GM23248 (cell line): ENCODE measurements at places on chromosomes 5 and 9. TPM values are rescaled to one million over a fixed set of nuclear protein-coding genes. Genes with fewer than 3 reads are reported as not detected.

DNA sequence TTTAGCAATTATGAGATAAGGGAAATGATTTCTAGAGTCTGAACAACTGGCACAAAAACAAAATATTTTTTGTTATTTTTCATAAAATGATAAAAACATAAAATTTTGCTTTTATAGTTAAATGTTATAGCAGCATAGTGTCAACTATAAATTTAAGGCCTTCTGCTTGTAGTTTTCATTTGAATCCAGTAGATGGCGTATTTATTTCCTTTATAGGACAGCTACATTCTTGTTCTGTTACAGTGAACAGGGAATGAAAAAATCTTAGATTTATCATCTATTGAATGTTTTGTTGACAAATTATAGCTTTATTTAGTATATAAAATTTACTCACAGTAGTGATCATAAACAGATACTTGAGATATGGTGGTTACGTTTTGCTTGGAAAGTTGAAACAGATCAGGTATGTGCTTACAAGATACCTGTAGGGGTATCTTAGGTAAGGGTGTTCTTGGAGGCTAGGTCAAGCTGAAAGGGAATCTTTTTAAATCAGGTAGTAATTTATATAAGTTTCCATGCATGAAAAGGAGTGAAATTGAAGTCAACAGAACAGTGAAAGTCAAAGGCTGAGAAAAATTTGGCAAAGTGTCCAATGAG, 239.3 kb upstream of the GRIN3A start:
- DNase-seq, result peak; percentile 32

FOXI1 gene
- not detected in 2 replicates for total RNA-seq

GOLGA1 gene
- 12.4 and 18.1 TPM in 2 replicates for total RNA-seq

TYRP1 gene
- not detected in 2 replicates for total RNA-seq

DNA sequence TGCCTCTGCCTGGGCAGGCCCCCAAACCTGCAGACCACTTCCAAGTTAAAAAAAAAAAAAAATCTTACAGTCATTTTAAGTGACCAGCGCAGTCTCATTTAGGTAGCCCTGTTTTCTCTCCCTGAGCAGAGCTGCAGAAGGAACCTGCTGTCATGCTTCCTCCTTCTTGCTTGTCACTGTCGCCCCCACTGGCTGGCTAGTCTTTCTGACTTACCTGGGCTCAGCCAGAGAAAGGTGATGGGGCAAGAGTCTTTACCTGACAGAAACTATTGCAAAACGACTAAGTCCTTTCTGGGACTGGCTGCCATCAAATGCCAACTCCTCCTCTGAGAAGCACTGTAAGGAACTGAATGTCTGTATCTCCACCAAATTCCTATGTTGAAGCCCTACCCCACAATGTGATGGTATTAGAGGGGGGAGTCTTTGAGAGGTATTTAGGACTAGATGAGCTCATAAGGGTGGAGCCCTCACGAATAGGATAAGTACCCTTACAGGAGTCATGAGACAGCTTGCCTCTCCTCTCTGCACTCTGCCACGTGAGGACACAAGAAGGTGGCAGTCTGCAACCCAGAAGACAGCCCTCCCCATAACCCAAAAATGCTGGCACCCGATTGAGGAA, 58.4 kb upstream of the SHC3 start:
- no peak for DNase-seq

ANKRD33B gene
- total RNA-seq, result 1.5 and 2.4 TPM in 2 replicates

- no peak for DNase-seq
These were observed 374.4 kb upstream of the PDE4D start for GRCh38 chr5:60267907-60268306.

DNA sequence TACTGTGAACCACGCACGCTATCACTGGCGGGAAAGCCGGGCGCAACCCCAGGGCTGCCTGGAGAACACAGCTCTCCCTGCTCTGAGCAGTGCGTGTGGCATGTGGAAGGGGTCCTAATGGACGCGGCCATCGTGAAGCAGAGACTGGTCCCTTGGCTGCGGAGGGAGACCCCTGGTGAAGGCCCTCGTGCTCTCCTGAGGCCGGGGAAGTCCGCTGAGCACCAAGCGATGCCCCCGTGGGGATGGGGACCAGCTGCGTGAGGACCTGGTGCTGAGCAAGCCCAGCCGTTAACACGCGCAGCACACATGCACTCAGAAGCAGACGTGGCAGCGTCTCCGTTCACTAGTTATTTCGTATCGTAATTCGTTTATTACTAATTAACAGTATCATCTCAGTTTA, 24.4 kb downstream of the SLC12A7 start:
- DNase-seq, result no peak

GRPEL2 gene
- total RNA-seq, result 26.3 and 27.0 TPM in 2 replicates

IL31RA gene
- 0.89 TPM in 1 of 2 replicates, not detected in the other for total RNA-seq

DNA sequence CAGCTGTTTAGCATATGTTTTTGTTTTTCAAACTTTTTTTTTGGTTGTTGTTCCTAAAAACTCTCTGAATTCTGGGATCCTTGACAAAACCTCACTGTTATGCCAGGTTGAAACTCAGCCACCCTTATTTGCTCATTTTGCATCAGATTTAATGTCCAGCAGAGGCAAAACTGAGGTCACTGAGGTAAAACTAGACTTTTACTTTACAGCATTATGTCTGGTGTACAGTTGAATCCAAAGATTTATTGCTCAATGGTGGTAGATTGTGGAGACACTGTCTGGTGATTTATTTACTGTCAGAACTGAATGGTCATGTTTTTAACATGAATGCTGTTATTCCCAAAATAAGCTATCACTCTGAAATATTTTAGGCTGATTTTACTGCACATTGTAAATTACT, 87.9 kb downstream of the FBXL7 start:
- peak; percentile 29 for DNase-seq

SLCO6A1 gene
- total RNA-seq, result not detected in 2 replicates

- no peak for DNase-seq
These were observed 21.4 kb upstream of the TRMT10B start for GRCh38 chr9:37732086-37732741.

GRCh38 chr5:143409926-143410325, 6.4 kb upstream of the NR3C1 start:
- no peak for DNase-seq

DNA sequence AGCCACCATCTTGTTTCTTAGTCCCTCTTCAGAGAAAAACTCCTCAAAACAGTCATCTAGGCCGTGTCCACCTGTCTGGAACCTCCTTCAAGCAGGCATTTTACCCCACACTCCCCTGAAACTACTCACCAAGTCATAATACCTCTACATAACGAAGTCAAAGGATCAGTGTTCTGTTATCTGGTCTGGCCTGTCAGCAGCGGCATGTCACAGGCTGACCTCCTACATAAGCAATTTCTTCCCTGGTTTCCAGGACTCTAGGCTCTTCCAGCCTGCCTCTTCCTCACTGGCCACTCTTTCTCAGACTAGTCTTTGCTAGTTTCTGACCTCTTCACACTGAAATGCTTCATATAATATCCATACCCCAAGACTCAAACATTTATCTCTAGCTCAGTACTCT, 72.2 kb downstream of the SPTLC1 start:
- DNase-seq, result no peak

- peak; percentile 29 for DNase-seq
These were observed 35.3 kb upstream of the JMY start for GRCh38 chr5:79200573-79201183.

- no peak for DNase-seq
These were observed 9.3 kb downstream of the NIPBL start for GRCh38 chr5:36885566-36886485.

DNA sequence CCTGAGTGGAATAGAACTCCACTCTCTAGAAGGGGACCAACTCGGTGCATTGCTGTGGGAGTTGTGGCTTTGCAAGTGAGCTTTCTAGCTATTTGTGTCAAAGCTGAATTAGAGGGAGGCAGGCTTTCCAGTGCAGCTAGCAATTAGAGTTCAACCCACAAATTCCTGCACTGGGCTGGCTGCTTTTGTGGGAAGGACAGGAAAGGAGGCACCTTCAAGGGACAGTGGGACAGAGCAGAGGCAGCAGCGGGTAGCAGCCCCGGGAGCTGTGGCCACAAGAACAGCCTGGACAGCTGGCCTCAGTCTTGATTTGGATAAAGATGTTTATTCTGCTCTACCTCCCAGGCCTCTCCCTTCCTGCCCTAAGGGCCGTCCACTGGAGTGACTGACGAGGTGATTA, 83.7 kb upstream of the SLIT3 start:
- no peak for DNase-seq

DNA sequence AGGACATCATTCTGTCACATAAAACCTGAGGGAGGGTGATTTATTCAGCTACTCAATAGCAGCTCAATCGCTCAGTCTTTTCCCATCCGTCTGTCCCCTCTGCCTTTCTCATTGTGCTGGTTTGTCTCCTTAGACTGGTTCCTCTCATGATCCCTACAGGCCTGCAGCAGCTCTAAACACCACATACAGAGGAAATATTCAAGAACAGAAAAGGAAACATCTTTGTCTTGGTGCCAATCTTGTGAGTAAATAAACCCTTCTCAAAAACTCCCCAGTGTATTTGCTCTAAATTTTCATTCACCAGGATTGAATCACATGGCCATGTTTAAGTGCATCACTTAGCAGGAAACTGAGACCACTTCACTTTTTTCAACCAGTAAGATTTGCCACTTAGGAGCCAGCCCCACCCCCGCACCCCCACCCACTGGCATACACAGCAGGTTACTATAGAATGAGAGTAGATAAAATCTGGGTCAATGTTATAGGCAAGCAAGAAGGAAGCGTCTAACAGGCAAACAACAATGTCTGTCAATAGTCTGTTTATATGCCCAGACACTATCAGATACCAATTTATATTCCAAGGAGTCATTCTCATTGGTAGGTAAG, 895.5 kb upstream of the DMAC1 start:
- no peak for DNase-seq

DNA sequence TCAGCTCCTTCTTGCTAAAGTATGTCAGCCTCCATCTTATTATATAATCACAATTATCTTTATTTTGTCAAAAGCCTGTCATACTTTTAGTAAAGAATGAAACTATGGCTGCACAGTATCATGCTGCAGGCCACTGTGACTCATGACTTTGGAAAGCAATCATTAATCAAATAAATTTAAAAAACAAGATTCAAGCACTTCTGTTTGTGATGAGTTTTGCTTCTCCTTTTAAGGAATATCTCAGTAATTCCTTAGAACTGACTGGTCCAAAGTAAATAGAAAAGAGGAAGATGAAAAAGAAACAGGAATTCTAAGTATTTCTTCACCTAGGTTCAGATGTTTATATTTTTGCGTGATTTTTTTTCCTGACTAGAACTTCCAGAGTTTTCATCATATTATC, 83.1 kb downstream of the EDIL3 start:
- peak; percentile 4 for DNase-seq

- DNase-seq, result peak; percentile 97
These were observed 304.0 kb downstream of the PJA2 start for GRCh38 chr5:109105631-109106267.

DNA sequence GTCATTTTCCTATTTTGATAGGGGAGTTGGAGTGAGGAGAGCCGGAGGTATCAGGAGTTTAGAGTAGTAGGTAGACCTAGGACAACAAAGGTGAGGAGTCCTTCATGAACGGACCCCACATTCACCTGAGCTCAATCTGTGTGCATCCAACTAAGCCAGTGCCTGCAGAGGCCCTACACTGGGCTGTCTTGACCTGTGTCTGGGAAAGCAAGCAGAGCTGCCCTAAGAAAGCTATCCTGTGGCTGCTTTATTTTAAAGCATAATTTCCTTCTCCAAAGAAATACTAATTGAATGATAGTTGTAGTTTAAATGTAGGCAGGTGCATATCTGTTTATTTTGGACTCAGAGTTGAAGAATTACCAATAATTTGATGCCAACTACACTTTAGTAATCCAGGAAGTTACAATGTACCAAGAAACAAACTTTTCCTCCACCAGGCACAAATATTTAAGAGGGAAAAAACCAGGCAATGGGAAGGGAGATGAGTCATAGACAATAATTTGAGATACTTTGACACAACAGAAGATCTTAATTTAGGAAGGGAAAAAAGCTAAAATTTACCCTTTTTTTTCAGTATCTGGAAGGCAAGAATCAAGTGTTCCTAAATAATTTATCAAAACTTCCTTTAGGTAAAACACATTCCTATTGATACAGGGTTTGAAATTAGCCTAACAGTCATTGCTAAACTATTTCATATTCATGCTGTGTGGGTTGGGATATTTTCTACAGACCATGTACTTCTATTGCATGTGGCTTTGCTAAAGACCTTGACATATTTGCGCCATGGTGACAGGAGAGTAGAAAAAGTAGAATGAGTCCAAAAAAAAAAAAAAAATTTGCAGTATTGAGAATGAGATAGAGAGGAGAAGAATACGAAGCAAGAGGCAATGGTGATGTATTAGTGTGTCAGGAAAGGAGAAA, 376.6 kb upstream of the TUSC1 start:
- peak; percentile 26 for DNase-seq

DNA sequence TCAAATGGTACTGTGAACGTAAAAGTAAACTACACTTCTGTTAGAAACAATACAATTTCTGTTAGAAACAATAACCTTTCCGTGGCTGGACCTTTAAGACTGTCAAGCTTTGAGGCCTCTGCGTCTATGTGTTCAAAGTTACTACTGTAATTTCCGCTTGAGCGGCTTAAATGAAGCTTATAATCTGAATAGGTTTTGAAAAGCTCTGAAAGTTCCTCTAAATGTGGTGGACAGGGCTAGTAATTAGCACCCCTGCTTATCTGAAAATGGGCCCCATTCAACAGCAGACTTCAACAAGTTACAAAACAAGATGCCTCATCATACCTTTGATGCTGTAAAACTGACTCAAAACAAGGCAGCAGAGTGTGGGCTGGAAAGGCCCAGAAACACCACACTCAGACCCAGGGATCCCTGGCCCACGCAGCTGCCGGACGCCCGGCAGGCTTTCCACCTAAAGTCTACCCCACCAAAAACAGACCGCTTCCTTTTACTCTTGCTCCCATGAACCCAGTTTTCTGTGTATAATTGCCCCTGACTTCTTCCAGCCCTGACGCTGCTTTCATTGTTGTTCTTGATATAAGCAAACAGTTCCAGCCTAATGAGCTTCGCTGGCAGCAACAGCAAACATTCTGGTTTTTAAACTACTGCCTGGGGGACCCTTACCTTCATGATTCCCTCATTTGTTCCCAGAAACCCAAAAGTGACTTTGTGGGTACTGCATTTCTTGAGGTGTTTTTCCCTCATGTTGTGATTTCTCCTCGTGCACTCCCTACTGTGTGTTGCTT, 66.7 kb downstream of the TLE1 start:
- no peak for DNase-seq

DNA sequence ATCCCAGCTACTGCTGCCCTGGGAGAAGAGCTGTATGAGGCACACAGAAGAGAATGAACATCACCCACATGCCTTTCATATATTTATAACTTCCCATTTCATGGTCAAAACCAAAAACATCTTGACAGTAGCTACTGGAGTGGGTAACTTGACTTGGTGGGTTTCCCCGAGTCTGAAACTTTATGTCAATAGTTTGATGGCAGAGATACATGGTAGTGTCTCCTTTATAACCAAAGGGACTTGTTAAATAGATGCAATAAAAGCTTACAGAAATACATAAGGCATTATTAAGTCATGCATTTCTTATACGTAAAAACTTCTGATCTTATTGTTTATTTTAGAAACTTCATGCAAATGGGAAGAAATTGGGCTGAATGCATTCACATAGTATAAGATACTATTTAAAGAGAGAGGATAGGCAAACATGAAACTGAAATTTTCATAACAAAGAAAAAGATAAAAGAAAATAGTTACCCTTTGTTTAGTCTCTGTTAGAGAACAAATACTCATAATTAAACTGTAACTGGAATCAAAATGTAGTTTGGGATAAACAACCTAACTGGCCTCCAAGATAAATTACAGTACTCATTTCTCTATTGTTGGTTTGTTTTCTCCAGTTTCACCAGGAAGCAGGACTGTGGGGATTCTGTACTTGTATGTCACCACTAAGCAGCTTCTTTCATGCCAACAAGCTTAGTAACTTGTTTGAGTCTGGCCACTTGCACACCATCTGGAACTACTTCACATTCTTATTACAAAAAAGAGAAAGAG, 459.3 kb upstream of the MEF2C start:
- peak; percentile 94 for DNase-seq

CORO2A gene
- 0.86 and 1.5 TPM in 2 replicates for total RNA-seq

GRCh38 chr5:157558041-157558595, 17.5 kb downstream of the ADAM19 start:
- peak; percentile 77 for DNase-seq
